ENCODE measurements at places on chromosomes 2 and 18.

DNA sequence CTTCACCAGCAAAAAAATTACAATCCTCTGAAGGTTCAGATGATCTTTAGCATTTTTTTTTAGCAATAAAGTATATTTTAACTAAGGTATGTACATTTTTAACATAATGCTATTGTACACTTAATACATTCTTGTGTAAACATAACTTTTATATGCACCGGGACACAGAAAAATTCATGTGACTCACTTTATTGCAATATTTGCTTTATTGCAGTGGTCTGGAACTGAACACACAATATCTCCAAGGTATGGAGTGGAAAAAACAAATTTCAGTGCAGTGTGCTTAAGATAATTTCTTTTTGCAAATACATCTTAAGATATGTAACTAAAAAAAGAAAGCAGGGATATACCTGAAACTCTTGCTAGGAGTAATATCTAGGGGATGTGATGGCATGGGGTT is 5.1 kb upstream of the TWSG1 start:
- DNase-seq, result no peak

GRCh38 chr2:27955384-27956161 is 65.0 kb downstream of the BABAM2 start:
- DNase-seq, result no peak

GRCh38 chr2:124080281-124081153 is 55.4 kb downstream of the CNTNAP5 start:
- no peak for DNase-seq

- DNase-seq, result no peak
Observed at GRCh38 chr2:189109921-189110397, 69.6 kb downstream of the COL5A2 start.

- peak; percentile 46 for DNase-seq
Observed at GRCh38 chr18:3878401-3878800, 428.4 kb downstream of the TGIF1 start.

DNA sequence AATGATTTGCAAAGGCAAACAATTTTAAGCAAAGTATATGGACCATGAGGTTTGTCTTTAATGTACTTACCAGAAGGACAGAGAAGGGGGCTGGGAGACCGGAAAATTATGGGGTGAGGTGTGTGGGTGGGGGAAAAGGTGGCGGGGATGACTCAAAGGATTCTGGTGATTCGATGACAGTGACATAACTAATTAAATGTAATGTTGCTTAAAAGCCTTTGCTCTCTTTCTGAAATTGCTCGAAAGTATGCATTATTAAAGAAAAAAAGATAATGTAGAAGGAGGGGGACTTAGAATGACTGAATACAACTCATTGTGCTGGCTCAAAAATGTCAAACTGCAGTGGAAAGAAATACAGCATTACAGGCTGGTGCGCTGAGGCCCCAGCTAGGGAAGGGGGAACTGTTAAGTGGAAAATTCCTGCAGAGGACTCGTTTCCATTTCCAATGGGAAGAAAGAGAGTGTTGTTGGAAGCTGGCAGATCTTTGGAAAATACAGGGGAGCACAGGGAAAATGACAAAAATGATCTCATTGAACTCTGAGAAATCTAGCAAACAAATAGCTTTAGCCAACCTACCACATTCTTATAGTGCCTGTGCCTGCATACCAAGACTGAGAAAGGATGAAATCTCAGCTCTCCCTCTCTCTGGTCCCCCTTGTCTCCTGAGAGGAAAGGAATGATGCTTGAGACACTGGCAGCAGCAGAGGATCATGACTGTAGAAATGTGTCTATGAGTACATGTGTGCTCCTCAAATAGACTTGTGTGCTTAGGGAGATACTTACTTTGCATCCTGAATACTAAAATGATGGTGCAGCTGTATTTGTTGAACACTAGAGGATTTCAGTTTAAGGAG is 632.4 kb downstream of the NYAP2 start:
- peak; percentile 76 for DNase-seq

DNA sequence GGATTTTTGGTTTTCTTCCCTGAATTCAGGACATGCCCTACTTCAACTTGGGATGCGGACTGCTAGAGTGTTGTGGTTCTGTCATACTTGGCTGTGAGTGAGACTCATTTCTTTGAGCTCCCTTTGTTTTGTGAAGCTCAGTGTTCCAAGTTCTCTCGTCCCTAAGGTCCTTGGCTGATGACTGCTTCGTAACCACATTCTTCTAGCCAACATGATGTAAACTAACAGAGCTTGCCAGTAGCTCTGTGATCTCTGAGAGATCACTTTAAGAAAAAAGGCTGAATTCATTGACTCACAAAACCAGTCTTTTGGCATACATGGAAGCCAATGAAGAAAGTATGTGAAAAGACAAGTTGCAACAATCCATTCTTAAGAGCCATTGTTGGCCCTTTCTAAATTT is 96.9 kb upstream of the MSTN start:
- DNase-seq, result no peak
